ENCODE measurements at places on chromosomes 4 and X.

DNA sequence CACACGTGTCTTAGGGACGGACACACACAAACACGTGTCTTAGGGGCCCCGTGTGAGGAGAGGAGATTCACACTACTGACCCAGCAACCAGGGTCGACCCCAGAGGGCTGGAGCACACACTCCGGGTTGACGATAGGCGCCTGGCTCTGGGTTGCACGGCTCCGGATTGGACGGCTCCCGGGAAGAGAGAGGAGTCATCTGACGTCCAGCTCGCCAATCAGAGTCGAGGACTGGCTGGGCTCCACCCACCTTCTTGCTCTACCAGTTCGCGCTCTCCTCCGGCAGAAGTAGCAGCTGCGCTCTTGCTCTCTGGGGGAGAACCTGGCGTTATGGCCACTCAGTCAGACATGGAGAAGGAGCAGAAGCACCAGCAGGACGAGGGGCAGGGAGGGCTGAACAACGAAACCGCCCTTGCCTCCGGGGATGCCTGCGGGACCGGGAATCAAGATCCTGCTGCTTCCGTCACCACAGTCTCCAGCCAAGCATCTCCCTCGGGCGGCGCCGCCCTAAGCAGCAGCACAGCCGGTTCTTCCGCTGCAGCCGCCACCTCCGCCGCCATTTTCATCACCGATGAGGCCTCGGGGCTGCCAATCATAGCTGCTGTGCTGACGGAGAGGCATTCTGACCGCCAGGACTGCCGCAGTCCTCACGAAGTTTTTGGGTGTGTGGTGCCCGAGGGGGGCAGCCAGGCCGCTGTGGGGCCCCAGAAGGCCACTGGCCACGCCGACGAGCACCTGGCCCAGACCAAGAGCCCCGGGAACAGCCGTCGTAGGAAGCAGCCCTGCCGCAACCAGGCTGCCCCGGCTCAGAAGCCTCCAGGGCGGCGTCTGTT, 74.3 kb downstream of the NUDT10 start:
- no peak for DNase-seq

DNA sequence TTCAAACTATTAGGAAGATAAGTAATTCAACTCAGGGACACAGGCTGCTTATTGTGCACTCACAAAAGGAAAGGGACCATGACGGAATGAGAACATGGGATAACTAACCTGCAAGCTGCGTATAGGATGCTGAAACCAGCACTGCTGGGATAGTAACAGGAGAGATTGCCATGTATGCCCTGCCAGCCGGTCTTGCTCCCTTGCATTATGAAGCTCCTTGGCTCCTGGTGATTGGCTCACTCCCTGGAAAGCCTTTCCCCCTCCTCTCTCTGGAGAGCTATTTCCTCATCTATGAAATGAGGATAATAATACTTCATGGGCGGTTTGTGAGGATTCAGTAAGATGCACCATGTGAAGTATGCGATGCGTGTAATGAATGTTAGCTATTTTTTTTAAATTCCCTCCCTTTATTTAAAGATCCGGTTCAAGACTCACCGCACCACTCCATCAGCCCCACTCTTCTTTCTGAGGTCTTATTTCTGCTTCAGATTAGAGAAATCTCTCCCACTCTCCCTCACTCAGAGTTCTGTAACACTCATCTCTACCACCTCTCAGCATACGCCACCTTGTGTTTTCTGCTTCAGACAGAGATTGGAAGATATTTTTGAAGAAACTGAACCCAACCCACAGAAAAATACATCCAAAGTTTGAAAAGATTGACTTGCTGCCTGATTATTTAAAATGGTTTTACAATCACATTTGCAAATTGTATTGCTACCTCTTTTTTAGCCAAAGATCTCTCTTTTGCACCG, 18.4 kb downstream of the MSMO1 start:
- no peak for DNase-seq

- no peak for DNase-seq
Measured at GRCh38 chr4:151882072-151882803, 121.4 kb upstream of the GATB start.

DNA sequence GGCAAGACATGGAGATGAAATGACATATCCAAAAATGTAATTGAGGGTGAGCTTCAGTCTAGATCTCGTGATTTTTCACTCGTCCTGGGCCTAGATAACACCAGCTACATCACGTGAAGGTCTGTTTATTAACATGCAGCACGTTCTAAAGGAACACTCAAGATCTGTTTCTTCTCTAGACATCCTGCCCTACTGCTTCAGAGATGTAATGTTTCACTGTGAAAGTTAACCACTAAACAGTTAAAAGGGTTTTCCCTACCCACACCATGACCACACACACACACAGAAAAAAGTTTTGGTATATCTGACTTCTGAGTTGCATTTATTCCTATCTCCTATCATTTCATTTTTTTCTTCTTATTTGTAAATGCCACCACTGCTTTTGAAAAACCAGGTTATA, 52.3 kb upstream of the SMIM31 start:
- no peak for DNase-seq

- DNase-seq = no peak
Measured at GRCh38 chr4:189440716-189441115, 500.0 kb upstream of the FRG1 start.

- DNase-seq = no peak
Measured at GRCh38 chr4:59869559-59869958, 1330.6 kb upstream of the ADGRL3 start.

- DNase-seq = no peak
Measured at GRCh38 chr4:100062921-100063320, 112.8 kb upstream of the H2AZ1 start.

DNA sequence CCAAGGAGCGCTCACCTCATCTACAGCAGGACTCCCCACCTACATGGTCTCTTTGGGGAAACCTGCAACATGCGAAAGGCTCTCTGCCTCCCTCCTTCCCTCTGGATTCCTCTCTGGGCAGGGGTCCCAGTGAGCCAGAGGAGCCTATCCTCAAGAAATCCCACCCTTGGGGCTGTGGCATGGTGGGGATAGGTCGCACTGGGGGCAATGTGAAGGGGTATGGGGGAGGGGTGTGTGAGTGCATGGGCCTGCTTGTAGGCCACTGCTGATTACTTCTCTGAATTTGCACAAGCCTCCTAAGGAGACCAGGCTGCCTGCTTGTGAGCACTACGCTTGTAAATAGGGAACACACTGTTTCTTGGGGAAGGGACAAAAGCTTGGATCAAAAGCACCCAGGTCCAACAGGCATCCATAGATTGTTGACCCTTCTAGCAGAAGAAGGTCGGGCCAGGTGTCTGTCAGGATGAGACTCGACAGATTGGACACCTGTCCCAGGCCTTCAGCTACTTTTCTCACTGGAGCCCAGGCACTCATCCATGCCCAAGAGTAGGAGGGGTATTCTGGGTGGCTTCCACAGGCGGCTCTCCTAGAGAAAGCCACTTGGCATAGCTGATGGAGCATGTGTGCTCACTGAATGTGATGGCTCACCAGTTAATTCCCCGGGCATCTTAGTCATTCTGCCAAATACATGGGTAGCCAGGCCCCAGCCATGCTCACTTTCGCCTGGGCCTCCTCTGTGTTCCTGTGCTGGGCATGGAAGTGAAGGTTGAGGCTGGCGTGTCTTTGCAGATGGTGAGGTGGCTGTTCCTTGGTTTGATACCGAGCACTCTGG, 75.0 kb downstream of the NBDY start:
- DNase-seq = peak; percentile 31

- no peak for DNase-seq
Measured at GRCh38 chrX:127726227-127726626, 326.0 kb downstream of the ACTRT1 start.

- DNase-seq = no peak
Measured at GRCh38 chr4:108473163-108473720, 147.1 kb upstream of the RPL34 start.

DNA sequence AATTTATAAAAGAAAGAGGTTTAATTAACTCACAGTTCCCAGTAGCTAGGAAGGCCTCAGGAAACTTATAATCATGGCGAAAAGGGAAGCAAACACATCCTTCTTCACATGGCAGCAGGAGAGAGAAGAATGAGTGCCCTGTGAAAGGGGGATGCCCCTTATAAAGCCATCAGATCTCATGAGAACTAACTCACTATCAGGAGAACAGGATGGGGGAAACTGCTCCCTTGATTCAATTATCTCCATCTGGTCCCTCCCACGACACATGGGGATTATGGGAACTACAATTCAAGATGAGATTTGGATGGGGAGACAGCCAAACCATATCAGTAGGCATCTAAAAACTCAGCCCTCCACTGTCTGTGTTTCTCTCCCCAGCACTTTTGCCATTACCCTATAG, 22.4 kb downstream of the ANK2 start:
- no peak for DNase-seq

GRCh38 chr4:25406081-25406692, 29.1 kb downstream of the ANAPC4 start:
- DNase-seq = no peak

DNA sequence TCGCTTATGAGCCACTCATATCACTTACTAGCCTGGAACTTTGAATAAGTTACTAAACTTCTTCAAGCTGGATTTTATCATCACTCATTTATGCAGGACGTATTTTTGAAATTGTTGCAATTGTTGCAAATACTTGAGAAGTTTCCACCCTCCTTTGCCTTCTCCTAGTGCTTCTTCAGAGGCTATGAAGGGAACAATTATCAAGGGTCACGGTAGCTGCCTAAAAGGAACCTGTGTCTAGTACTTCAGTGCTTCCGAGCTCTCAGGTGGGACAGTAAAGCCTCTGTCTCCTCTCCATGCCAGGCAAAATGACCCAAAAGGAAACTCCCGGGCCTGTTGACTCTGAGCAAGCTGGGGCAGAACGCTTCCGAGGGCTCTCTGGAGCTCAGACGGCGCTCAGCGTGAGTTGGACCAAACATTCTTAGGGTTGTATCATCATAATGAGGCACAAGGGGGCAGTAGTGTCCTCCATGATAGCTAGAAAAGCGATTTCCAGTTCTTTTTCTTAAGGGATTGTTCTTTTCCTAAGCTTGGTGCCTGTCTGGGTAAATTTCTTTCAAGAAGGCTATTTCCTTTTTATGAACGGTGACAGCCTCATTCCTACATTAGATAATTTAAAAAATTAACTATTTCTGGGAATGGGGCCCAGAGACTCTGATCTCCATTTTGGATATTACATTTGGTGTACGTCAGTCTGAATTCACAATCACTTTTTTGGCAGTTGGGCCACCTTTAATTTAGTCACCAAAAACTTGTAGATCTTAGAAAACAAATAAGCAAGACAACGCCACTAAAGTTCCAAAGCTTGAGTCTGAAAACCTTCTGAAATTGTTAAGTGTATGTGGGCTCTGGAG, 73.1 kb downstream of the PACRGL start:
- DNase-seq = peak; percentile 3

DNA sequence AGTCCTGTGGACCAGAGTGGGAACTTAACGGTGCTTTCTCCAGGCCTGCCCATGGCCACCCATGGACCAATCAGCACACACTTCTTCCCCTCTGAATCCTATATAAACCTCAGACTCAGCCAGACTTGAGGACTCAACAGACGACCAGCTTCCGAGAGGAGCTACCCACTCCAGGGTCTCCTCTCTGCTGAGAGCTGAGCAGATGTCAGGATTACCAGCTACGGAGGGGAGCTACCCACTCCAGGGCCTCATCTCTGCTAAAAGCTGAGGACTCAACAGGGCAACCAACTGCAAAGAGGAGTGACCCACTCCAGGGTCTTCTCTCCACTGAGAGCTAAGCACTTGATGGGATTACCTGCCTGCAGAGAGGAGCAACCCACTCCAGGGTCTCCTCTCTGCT, 80.0 kb upstream of the DDX60 start:
- DNase-seq = no peak

GRCh38 chr4:157895205-157895604, 277.6 kb downstream of the GASK1B start:
- DNase-seq = no peak

GRCh38 chrX:15744181-15744867, 6.3 kb downstream of the CA5B start:
- DNase-seq = no peak

- DNase-seq = no peak
Measured at GRCh38 chrX:154602226-154602625, 16.9 kb downstream of the CTAG1B start.

DNA sequence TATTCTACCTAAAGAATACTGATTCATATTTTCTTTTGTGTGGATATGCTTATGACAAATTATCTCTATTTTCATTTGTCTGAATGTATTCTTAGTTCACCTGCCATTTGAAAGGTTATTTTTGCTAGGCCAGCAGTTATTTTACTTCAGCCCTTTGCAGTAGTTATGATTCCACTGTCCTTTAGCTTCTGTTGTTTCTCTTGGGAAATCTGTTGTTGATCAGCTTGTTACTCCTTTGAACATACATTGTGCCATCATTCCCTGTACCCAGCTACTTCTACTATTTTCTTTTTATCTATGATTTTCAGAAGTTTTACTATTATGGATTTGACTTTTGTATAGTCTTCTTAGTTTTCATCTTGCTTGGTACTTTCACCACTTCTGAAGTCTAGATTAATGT, 37.2 kb downstream of the RBM46 start:
- DNase-seq = no peak

DNA sequence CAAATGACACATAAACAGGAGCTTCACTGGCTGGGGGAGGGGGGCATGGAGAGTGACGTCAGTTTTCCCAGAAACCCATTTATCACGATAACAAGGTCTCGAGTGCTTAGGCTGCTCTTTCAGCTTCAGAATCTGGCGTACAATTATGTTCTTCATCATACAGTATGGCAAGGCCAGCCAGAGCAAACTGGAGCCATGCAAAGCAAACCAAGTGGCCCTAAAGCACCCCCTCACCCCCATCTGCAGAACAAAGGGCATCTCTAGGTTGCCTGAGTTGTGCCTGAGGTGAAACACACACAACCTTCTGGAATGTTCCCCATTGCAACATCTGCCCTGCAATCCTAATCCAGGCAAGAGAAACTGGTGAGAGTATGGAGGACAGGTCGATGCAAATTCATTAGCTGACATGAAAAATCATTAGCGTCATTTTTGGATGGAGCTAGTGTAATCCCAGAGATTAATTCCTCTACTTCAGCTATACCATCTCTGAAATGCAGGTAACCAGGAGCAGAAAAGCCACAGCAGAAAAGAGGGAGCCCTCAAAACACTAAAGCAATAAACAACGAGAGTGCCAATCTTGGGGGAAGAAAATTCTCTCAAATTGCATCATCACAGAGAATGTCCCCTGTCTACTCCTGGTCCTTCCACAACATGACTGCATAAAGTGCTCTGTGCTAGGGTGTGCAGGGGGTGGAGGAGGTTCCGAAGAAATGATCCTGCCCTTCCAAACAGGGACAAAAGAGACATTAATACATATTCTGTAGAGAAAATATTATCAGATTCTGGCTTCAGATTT, 1.8 kb downstream of the SEPTIN6 start:
- DNase-seq = no peak

DNA sequence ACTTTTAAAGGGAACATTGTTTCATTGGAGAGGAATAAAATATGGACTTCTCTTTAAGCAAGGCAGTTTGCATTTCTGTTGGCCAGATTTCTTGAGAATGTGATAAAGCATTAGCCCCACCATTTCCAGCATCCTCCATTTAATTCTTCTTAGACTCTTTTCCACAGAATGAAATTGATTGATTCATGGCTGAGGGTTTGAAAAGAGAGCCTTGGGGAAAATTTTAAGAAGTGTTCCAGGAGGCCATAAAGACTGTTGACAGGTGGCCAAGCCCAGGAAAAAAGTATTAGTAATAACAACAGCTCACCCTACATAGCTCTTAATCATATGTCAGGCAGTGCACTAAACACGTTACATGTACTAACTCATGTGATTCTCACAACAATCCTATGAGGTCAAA, 53.4 kb downstream of the SHROOM3 start:
- no peak for DNase-seq
